Keratinocyte (primary cell): ENCODE measurements at places on chromosomes 5 and 9. TPM values are rescaled to one million over a fixed set of nuclear protein-coding genes. Genes with fewer than 3 reads are reported as not detected.

- DNase-seq = peak; percentile 75
- H3K4me1 ChIP-seq = peaks cover 11% of the 10 kb centered on the region
- no peak overlapping the region for H3K27ac ChIP-seq
These were observed 5.4 kb downstream of the KCNV2 start for GRCh38 chr9:2722715-2723114.

GRCh38 chr9:8725635-8726034 is 926.1 kb upstream of the DMAC1 start:
- no peak for DNase-seq
- no peak overlapping the region for H3K27ac ChIP-seq
- no peaks in the 10 kb centered on the region for H3K36me3 ChIP-seq
- H3K4me3 ChIP-seq = no peak overlapping the region
- H3K4me1 ChIP-seq = no peaks in the 10 kb centered on the region

DNA sequence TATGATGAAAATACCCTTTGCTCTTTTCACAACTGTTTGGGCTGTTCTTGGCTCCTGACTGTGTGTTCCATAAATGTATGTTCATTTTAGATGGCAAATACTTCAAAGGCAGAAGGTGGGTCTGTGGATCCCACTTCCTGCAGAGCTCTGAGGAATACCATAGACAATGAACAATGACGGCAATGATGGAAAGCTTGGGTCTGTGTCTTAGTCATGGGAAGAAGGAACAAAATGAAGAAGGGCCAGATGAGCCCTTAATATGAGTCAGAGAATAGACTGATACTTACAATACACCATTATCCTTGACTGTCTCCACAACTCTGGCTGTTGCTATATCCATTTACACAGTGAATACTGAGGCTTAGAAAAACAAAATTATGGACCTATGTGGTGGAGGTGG is 126.0 kb downstream of the SLIT3 start:
- DNase-seq = no peak
- H3K27me3 ChIP-seq = no peaks in the 10 kb centered on the region
- no peak overlapping the region for H3K4me3 ChIP-seq
- no peaks in the 10 kb centered on the region for H3K36me3 ChIP-seq

DNA sequence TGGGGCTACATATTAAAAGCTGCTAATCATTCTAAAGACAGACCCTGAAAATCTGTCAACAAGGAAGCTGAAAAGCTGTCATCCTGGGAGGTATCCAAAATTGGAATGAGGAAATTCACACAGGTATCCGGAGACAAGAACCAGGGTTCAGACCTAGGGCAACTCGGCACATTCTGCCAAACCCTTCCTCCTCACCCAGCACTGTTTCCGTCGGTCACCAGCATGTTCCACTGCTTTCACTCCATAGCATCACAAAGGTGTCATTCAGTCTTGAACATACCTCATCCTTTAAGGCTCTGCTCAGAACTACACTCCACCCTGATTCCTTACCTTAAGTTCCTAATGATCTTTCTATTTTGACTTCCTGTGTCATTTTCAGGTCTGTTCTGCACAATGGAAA is 153.1 kb upstream of the RASA1 start:
- H3K36me3 ChIP-seq = no peaks in the 10 kb centered on the region
- peak overlapping the region; percentile 22 for H3K27ac ChIP-seq
- H3K4me3 ChIP-seq = no peak overlapping the region

DNA sequence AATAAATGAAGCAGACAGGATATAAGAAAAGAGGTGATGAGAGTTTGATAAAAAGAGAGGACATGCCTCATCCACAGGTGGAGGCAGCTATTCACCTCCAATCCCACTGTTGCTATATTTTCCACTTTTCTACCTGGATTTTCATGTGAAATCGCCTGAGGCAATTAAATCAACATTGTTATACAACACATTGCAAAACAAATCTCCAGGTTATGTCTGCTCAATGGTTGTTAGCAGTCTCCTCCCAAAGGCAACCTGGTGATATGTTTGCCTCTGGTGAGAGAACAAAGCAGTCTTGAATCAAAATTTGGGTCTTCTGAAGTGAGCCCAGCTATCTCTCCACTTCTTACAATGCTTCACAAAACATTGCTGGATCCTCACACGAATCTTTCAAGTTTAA is 30.0 kb downstream of the NREP start:
- H3K4me1 ChIP-seq = no peaks in the 10 kb centered on the region
- no peaks in the 10 kb centered on the region for H3K36me3 ChIP-seq
- no peaks in the 10 kb centered on the region for H3K27me3 ChIP-seq
- no peak overlapping the region for H3K4me3 ChIP-seq
- DNase-seq = no peak

BTNL9 gene
- 0.07 to 0.14 TPM in 2 of 3 replicates, not detected in the other for polyA plus RNA-seq

BARHL1 gene
- not detected in 3 replicates for polyA plus RNA-seq

TMOD1 gene
- polyA plus RNA-seq = not detected in 3 replicates

AP3B1 gene
- polyA plus RNA-seq = 40.1 to 65.1 TPM (median 57.4 TPM) in 3 replicates
